ENCODE measurements at places on chromosomes 13 and 19.
A peak's percentile ranks its signal among the peaks of the same experiment; 100 is the strongest.

GRCh38 chr13:57017357-57017756, 123.4 kb upstream of the PRR20A start:
- DNase-seq: no peak

GRCh38 chr13:95140502-95140901, 160.7 kb downstream of the ABCC4 start:
- no peak for DNase-seq

DNA sequence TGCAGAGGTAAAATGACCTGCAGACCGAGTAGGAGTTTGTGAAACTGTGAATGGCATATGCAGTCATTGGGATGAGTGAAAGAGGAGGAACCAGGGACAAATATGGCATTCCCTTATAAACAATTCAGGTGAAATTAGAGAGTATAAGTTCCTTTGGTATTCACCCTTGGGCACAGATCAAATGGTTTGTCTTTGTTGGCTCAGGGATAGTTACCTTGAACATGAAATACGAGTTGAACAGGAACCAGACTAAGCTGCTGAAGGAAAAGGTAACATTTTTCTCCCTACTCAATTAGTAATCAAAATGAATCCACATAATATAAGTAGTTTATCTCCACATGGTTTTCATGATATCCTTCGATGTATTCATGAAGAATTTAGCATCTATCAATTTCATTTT, 50.5 kb downstream of the SLITRK1 start:
- no peak for DNase-seq

- no peak for DNase-seq
Measured at GRCh38 chr19:13103581-13104359, 1.1 kb upstream of the LYL1 start.

- DNase-seq: no peak
Measured at GRCh38 chr19:11225815-11226214, 13.6 kb upstream of the ANGPTL8 start.

GRCh38 chr19:14114854-14115253, 2.7 kb downstream of the PRKACA start:
- peak; percentile 25 for DNase-seq

DNA sequence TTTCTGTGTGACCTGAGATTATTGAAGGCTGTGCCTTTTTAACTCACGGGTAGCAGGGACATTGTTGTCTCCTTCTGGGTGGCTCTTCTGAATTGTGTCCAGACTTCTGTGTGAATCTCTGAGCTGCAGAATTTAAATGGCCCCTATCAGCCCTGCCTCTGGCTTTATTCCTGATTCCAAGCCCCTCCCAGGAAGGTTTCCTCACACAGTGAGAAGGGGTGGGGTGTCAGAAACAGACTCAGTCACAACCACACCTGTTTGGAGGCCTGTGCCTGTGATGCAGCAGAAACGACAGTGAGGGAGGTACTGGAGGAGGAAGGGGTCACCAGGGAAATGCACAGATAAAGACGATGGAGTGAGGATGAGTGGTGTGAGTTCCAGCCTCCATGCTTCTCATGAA, at the start of gene CLC:
Gene CLC, minus strand, starts transcription at position 139 of the 400 bp plus-strand sequence. Its CDS starts 77 bp downstream, at position 62.
- DNase-seq: no peak

- no peak for DNase-seq
Measured at GRCh38 chr19:51664131-51664530, 17.5 kb upstream of the SIGLEC14 start.
